ENCODE measurements at places on chromosomes 3 and 15. TPM values are rescaled to one million over a fixed set of nuclear protein-coding genes. Genes with fewer than 3 reads are reported as not detected.

The GOLGA8S gene
- not detected for total RNA-seq

The FRMD4B gene
- 1.0 TPM for total RNA-seq

The SI gene
- not detected for total RNA-seq

The HYKK gene
- total RNA-seq: 2.9 TPM

The DOCK3 gene
- 2.0 TPM for total RNA-seq

The SH2D7 gene
- total RNA-seq: not detected

The SUSD5 gene
- 0.59 TPM for total RNA-seq

The EXD1 gene
- total RNA-seq: 0.22 TPM

The IL5RA gene
- total RNA-seq: not detected

The OPA1 gene
- 82.0 TPM for total RNA-seq

The MESP2 gene
- 2.0 TPM for total RNA-seq

The NUP210 gene
- total RNA-seq: 40.1 TPM

Measured in H7 (cell line).